Upper lobe of left lung (tissue), 6 donors: ENCODE measurements at places on chromosomes 11 and 22.

GRCh38 chr11:42521994-42522393, 789.8 kb upstream of the API5 start:
- no peak for DNase-seq

GRCh38 chr22:44051358-44051757, 27.3 kb downstream of the PARVB start:
- DNase-seq: no peak

GRCh38 chr11:60482361-60482760, 10.2 kb upstream of the MS4A12 start:
- DNase-seq: peak; percentile 24

- no peak for DNase-seq
Observed at GRCh38 chr22:36741204-36741793, 34.6 kb downstream of the IFT27 start.

GRCh38 chr22:49296561-49296960, 531.1 kb downstream of the BRD1 start:
- no peak for DNase-seq

GRCh38 chr11:20003351-20003750, 156.9 kb downstream of the DBX1 start:
- no peak for DNase-seq

- DNase-seq: no peak
Observed at GRCh38 chr11:32387411-32387810, 47.9 kb downstream of the WT1 start.

DNA sequence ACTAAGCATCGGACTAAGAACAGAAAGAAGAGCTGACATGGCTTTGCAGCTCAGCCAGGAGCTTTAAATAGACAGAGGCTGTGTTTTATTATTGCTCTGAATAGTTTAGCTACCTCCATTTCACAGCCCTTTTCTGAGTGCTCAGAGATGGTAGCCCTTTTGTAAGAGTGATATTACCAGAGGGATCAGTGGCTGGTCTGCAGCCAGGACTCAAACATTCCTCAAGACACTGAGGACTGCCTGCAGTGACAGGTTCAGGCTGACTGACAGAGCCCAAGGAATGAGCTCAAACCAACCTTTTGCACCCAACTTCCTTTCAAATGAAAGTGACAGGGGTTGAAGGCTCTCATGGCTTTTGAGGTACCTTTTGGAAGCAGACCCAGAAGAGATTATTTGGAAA, 189.0 kb downstream of the DDX10 start:
- DNase-seq: no peak

- DNase-seq: no peak
Observed at GRCh38 chr11:18324381-18324780, 2.0 kb downstream of the GTF2H1 start.

GRCh38 chr11:78224906-78225420, 36.2 kb downstream of the USP35 start:
- no peak for DNase-seq
